ENCODE measurements at places on chromosomes 2 and 18.

DNA sequence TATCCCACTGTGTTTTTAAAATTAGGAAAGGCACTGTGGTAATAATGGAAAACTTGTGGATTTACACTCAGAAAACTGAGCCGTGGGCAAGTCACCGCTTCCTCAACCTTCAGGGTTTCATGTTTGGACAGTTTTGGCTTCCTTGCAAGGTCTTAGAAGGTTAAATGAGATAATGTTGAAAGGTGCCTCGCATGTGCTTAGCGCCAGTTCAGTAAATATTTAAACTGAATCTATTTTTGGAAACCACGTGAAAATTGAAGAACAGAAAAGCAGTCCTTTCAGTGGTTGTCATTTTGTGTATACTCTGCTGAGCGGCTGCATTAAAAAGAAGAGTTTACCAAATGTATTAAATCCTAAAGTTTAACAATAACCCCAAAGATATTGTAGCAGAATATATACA lies 15.2 kb upstream of the AGAP1 start:
- DNase-seq = no peak

- no peak for DNase-seq
Observed at GRCh38 chr18:34921226-34921625, 120.0 kb upstream of the MAPRE2 start.

DNA sequence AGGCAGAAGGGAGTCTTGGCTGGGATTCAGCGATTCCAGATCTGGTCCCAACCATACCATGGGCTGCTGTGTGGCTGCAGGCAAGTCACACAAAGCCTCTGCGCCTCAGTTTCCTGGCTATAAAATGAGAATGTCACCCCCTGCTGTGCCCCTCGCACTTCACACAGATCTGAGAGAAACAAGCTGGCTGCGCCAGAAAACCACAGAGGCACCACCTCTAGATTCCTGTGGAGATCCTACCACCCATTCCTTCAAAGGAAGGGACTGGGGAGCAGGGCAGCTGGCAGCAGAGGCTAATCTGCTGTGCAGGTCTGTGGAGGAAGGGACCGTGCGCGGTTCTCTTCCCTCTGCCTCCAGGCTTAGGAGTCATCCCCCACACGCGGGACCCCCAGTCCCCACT lies 19.8 kb downstream of the NEURL3 start:
- no peak for DNase-seq

DNA sequence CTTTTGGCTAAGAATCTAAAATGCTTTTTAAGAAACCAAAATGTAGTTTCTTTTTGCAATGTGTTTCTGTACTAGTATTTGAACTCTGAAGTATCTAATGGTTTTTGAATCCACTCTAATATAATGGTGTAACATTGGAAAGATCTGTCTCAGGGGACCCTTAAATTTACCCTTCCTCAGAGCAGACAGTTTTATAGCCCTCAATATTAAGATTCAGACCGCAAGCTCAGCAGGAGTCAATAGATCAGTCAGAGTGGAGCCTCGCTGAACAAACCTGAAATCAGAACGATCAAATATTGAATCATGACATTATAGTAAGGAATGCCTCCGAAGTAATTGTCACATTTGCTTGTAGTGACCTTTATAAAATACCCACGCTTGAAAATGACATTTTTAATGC lies 18.3 kb downstream of the SGPP2 start:
- DNase-seq = no peak

DNA sequence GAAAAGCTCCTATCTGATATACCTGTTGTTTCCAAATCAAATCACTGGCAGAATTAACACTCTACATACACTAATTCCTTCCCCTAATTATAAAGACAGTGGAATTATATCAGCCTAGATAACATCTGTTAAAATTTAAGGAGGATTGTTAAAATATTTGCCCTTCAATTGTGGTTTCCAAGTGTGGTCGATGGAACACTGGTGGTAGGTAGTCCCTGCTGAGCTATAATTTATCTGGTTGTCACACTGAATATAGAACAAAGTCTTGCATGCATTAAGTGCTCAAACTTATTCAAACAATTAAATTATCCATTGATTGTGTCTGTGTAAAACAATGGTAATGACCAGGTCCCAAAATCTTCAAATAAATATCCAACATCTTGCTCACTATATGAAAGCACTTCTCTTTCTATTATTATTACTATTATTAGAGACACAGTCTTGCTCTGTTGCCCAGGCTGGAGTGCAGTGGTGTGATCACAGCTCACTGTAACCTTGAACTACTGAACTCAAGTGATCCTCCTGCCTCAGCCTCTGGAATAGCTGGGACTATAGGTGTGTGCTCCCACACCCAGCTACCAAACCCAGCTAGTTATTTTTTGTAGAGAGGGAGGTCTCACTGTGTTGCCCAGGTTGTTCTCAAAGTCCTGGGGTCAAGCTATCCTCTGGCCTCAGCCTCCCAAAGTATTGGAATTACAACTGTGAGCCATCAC lies 12.0 kb downstream of the CDH2 start:
- no peak for DNase-seq

DNA sequence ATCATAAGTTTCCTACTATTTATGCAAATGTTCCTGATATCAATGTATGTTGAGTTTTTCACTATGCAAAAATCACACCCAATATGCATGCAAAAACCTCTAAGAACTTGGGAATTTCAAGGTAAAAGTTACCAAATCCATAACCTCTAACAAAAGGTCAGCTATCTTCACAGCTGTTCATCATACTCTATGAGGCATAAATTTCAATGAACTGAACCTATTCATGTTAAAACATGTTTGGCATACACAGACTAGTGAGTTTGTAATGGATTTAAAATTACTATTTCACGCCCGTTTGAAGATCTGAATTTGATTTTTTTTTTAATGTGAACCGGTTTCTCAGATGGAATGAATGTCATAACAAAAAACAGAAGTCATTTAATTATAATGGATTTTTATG lies 100.2 kb downstream of the ATAD2B start:
- no peak for DNase-seq

Data from activated T-cell treated with anti-CD3 and anti-CD28 coated beads for 1 hour (primary cell).